MCF 10A (cell line): ENCODE measurements at places on chromosomes 13 and 19. TPM values are rescaled to one million over a fixed set of nuclear protein-coding genes. Genes with fewer than 3 reads are reported as not detected.

Gene ETFB
- total RNA-seq, result 109 and 114 TPM in 2 replicates

Gene ERICH4
- not detected in 2 replicates for total RNA-seq

Gene DLL3
- total RNA-seq, result 0.56 and 0.68 TPM in 2 replicates

Gene NLRP7
- not detected in 2 replicates for total RNA-seq

Gene ZNF615
- 7.3 and 9.0 TPM in 2 replicates for total RNA-seq

Gene TMEM238
- total RNA-seq, result 10.6 and 14.9 TPM in 2 replicates

Gene LIN37
- total RNA-seq, result 19.6 and 24.6 TPM in 2 replicates

Gene SMIM17
- not detected in 2 replicates for total RNA-seq

Gene DIRAS1
- total RNA-seq, result 0.37 and 0.74 TPM in 2 replicates

Gene GTF3A
- total RNA-seq, result 124 and 159 TPM in 2 replicates

Gene NXNL1
- total RNA-seq, result not detected in 2 replicates

Gene KLK13
- total RNA-seq, result not detected in 2 replicates

Gene PRX
- total RNA-seq, result 2.1 and 2.4 TPM in 2 replicates

GRCh38 chr19:45485305-45486077, 11.4 kb downstream of the RTN2 start:
- DNase-seq, result peak; percentile 98

DNA sequence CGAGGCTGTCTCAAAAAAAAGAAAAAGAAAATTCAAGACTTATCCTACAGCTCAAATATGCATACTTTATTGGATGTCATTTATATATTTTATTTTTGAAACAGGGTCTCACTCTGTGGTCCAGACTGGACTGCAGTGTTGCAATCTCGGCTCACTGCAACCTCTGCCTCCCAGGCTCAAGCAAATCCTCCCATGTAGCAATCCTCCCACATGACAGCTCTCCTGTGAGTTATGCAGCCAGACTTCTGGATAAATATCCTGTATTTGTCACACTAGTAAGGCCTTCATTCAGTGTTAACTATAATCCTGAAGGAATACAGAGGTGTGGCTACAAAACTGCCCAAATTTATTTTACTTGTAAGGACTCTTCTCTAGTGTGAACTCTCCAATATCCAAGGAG, 7.2 kb downstream of the ZNF552 start:
- no peak for DNase-seq

GRCh38 chr13:99227909-99228688, 27.4 kb downstream of the UBAC2 start:
- DNase-seq, result peak; percentile 38

DNA sequence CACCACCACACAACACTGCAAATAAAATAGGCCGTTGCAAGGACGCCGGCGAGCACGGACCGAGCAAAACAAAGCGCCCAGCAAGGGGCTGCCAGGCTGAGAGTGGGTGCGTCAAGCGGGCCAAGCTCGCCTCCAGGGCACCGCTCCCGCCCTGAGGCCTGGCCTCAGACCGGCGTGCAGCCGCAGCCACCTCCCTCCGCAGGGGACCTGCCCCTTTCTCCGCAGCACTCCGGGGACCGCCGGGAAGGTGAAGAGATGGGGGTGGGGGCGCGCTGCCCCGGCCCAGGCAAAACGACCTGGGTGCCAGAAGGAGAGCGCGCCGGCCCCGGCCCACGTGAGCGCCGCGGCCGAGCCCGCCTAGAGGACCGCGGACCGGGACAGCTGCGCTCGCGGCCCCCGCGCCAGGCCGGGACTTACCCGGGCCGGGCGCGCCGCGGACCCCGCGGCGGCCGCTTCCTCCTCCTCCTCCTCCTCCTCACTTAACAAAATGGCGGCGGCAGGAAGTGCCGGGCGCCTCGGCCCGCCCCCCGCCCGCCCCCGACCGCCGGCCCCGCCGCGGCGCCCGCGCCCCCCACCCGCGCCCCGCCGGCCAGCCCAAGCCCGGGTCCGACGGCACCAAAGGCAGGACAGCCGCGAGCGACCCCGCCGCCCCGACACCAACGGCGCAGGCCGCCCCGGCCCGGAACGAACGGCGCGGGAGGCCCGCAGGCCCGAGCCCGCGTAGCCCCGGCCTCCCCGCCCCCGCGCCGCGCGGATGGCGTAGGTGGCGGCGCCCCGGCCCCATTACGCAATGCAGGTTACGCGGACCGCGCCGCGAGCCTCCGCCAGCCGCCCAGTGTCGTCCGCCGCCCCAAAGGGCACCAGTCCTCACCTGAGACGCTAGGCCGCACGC, 674 bp downstream of the BRD4 start:
- peak; percentile 65 for DNase-seq

GRCh38 chr13:80361298-80361697, 20.4 kb upstream of the SPRY2 start:
- DNase-seq, result no peak

DNA sequence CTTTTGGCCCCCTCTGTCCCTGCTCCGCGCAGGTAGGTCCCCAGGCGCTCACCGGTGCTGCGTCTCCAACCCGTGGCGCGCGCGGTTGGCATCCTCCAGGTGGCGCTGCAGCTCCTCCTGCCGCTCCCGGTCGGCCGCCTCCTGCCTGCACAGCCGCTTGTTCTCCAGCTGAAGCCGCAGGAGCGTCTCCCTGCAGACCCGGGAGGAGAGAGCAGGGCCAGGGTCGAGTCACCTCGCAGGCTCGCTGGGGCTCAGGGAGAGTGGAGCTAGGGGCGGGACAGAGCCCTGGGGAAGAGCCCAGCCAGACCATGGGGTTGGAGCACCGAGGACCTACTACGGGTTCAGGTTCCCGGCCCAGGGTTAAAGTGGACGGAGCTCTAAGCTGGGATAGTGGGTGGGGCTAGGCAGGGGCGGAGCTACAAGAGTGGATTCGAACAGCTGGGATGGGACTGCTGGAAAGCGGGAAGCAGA, 9.3 kb downstream of the HOOK2 start:
- DNase-seq, result peak; percentile 77

GRCh38 chr13:110129076-110129475, 177.9 kb downstream of the COL4A1 start:
- DNase-seq, result no peak

- DNase-seq, result peak; percentile 40
Measured at GRCh38 chr13:114161644-114162532, 17.2 kb upstream of the CFAP97D2 start.

DNA sequence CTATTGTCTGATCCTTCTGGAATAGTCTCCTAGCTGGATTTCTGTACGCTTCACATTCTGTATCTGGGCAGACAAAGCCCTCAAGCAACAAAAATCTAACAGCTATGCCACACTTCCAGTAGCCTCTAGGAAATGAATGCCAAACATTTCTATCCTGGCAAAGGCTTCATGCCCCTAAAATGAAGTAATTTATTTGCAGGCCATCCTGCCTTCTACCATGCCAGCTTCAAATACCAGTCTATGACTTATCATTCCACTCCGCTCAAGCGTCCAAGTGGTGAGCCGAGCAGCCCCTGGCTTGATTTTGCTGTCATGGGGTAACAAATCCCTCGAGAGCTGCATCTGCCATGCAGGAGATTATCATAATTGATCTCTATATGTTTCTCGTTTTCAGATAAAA, 86.9 kb downstream of the LHFPL6 start:
- DNase-seq, result no peak

DNA sequence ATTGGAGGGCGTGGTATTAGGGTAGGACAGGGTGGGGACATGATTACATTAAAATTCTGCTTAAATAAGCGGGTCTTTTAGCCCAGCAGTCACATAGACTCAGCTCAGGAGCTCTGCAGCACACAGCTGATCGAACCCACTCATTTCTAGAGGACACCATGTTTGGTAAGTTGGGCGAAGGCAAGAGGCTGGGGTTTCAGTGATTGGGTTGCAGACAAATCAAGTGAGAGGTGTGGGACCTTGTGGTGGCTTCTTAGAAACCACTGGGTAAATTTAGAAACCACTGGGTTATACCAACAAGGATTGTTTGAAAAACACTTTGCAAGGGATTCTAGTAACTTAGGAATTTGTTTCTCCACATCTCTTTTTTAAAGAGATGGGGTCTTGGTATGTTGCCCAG, at the start of gene LEUTX:
LEUTX (plus strand) TSS at position 92 of the 400 bp plus-strand sequence; CDS start at position 159, 67 bp downstream.
- DNase-seq, result no peak

DNA sequence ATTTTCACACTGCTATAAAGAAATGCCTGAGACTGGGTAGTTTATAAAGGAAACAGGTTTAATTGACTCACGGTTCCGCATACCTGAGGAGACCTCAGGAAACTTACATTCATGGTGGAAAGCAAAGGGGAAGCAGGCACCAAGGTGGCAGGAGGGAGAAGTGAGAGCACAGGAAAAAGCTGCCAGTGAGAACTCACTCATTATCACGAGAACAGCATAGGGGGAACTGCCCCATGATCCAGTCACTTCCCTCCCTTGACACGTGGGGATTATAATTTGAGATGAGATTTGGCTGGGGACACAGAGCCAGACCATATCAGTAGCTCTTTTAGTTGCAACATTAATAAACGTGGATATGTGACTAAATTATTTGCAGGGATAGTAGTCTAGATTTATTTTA, 4.3 kb upstream of the KCTD4 start:
- DNase-seq, result no peak

DNA sequence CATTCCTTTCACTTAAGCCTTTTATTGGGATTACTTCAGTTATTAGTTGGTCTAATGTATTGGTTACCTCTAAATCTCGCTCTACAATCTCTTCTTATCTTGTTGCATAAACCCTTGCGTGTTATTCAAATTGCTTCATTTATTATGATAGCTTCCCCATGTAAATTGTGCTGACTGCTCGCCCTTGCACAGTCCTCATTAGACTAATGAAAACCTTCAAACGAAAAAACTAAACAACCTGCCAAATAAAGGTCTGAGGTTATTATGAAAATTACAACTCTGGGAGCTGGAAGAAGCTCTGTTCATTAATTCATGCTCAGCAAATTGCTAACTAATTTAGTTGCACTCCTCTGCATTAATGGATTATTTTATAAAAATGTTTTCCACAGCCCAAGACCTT, 320.1 kb downstream of the DACH1 start:
- DNase-seq, result no peak

- DNase-seq, result no peak
Measured at GRCh38 chr13:110010404-110011138, 224.2 kb upstream of the IRS2 start.

- DNase-seq, result no peak
Measured at GRCh38 chr13:32419862-32420261, 8.1 kb downstream of the N4BP2L1 start.

GRCh38 chr19:13864046-13864666, 12.8 kb upstream of the NANOS3 start:
- DNase-seq, result no peak

- DNase-seq, result peak; percentile 78
Measured at GRCh38 chr19:5434970-5435641, 20.1 kb upstream of the ZNRF4 start.

- DNase-seq, result no peak
Measured at GRCh38 chr19:12834566-12834943, at the start of gene RTBDN. Gene RTBDN (minus strand): TSS chr19:12834579. CDS start chr19:12829979, 4,600 bp downstream.

- DNase-seq, result no peak
Measured at GRCh38 chr19:16131648-16132047, 11.8 kb upstream of the HSH2D start.

GRCh38 chr19:5873617-5874199, 3.4 kb upstream of the FUT5 start:
- DNase-seq, result no peak

GRCh38 chr13:40615619-40616018, 50.8 kb downstream of the FOXO1 start:
- peak; percentile 38 for DNase-seq

DNA sequence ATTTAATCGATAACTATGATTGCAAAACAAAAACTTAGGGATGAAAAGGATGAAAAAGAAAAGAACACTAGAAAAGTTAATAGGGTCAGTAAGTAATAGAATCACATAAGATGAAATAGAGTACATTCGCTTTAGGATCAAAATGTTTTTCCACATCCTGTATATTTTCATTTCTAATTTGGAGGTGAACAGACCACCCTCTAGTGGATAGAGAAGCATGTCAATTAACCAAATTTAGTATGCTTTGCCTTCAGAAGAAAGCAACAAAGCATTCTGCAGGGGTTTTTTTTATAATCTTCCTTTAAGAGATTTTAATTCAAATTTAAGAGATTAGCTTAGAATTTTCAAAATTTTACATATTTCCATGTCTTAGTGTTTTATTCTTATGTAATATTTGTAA, 611.0 kb upstream of the SGCG start:
- no peak for DNase-seq

DNA sequence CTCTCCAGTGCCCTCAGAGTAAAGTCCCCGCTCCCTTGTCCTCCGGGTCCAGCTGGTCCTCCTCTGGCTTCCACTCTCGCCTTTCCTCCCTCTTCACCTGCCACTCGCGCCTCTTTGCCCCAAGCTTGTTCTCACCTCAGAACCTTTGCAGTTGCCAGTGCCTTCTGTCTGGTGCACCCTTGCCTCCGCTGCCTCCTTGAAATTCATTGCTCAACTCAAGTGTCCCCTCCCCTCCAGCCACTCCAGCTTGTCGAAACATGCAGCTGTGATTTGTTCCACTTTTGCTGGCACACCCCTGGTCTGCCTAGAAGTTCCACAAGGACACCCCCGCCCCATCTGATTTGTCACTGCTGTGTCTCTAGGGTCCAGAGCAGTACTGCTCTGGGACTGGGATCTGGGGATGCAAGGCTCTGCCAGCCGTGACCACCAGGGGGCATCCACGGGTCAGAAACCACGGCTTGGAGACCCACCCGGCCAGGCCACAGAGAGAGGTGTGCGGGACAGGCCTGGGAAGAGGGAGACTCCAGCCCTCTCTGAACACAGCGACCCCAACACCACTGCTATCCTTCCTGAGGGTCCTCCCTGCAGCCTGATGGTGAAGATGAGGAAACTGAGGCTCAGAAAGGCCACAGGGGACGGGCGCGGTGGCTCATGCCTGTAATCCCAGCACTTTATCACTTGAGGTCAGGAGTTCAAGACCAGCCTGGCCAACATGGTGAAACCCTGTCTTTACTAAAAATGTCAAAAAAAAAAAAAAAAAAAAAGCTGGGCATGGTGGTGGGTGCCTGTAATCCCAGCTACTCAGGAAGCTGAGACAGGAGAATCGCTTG, 49.9 kb downstream of the AP1M1 start:
- peak; percentile 78 for DNase-seq
